ENCODE measurements at places on chromosomes 4 and X.

GRCh38 chrX:95996294-95996693 is 688.3 kb upstream of the DIAPH2 start:
- no peak for DNase-seq

DNA sequence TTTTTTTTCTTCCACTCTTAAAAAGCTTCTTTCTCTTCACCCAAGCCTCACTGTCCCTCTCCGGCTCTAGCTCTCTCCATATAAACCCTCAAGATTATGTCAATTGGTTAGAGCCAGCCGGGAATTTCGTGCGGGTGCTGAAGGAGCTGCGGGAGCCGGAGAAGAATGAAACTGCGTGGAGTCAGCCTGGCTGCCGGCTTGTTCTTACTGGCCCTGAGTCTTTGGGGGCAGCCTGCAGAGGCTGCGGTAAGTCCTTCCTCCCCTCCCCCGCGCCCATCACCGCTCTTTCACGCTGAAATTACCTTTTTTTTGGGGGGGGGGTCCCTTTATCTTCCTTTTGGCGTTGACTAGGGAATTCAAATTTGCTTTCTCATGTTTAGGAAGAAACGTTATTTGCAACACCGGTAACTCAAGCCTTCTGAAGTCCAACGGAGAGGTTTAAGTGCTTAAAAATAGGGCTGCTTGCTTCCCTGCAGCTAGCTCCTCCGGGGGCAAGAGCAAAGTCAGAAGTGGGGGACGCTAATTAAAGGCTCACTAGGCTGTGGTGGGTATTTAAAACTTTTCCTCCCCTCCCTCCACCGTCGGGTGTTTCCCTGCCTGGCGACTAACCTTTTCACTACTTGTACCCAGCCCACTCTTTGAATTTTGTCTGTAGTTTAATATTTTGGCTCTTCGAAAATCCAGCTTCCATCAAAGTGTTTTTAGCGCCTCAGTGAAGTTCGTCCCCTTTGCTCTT is 491 bp downstream of the COL4A5 start:
- DNase-seq: no peak

DNA sequence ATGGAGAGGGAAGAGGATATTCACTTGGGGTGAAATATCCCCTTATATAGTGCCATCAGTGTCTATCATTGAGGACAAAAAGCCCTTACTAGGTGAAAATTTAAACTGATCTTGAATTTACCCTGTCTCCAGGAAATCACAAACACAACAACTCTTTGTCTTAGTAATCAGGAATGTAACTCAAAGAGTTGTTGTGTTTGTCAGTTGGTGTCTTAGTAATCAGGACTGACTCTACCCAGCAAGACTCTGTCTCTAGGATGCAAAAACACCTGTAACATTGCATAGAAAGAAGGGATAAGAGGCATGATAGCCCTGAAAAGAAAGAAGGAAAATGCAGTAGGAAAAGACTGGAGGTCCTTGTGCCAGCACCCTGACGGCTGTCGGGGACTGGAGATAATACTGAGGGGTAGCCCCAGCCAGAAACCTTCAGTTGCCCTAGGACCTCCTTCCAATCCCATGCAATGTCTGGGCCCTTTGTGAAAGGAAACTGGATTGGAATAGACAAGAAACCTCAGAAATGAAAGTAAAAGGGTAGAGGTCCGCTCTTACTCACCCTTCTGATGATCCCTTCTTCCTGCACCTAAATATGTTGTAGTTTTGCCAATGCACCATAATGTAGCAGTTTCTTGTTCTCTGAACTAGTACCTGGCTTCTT is 45.3 kb downstream of the HMGB2 start:
- no peak for DNase-seq

GRCh38 chrX:9149501-9150245 is 115.7 kb upstream of the FAM9B start:
- no peak for DNase-seq

All from CD4-positive, alpha-beta T cell treated with Interleukin-21 for 1 hour (primary cell).